ENCODE measurements at places on chromosomes 6 and 20. TPM values are rescaled to one million over a fixed set of nuclear protein-coding genes. Genes with fewer than 3 reads are reported as not detected.

DNA sequence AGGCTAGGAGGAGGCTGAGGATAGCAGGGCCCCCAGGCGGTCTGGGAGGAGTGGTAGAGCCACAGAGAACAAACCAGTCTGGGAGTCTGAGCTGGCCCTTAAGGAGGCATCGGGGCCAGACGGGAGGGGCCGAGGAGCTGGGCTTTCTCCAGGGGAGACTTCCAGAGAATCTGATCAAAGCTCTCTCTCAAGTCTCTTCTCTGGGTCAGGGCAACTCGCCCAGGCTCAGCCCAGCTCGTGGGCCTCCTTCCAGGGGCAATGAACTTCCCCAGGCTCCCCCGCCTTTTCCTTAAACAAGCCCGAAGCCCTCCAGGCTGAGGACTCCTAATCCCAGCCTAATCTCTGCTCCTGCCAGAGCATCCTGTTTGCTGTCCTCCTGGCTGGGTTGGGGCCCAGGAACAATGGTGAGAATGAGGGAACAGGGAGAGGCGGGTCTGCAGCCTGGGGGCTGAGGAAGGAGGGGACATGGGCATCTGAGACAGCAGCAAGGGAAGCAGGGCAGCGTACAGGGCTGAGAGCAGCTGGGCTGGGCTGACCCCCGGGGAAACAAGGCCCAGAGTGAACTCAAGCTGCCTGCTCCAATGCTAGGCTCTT, 173.6 kb downstream of the ANKRD60 start:
- no peak for DNase-seq

DNA sequence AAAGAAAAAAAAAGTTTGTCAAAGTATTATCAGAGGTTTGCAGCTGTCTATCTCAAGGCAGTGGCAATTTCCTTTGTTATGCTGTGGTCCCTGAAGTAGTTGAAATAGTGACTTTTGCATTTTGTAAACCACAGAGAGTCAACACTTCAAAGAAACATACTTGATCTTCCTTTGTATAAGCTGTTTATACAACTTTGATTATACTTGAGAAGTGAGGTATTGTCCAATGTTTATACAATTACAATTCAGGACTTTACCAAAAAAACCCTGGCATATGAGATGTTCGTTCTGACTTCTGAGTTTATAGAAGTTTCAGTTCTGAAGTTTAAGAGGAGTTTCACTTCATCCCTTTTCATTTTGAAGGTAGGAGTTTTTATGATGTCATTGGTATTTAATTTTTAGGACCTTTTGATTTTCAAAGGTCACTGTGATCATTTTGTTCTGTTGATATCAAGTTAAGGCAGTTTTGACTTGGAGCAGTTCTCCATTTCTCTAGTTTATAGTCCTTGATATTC, 4.0 kb downstream of the STK4 start:
- no peak for DNase-seq

DNA sequence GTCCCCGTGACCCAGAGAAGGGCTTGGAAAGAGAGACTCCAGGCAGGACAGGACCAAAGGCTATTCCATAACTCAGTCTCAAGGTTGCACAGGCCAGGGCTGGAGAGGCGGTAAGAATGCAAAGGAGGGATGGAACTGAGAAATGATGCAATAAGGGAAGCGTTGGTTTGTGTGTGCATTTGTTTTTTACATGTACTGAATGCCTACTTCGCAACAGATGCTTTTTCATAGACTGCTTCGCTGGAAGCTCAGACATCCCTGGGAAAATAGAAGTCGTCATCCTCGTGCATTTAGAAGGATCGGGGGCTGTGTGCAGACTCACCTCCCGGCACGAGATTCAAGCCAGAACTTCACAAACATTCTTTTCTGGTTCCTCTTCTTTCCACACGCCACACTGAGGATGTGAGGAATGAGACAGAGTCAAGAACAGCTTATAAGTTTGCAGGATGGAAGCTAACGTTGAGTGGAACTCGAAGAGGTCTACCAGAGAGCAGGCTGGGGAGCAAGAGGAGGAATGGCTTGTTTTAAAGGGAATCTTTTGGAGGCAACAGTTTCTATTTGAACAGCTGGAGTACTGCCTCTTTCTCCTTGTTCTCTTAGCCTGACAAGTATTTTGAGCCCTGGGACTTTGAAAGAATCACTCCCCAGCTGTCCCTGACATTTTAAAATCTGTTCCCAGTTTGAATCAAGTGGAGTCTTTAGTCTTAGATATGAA, 19.3 kb upstream of the LY86 start:
- DNase-seq, result no peak

- no peak for DNase-seq
Observed at GRCh38 chr20:59350330-59351156, 50.1 kb downstream of the EDN3 start.

GRCh38 chr6:126337323-126337722, 2.6 kb upstream of the CENPW start:
- no peak for DNase-seq

DNA sequence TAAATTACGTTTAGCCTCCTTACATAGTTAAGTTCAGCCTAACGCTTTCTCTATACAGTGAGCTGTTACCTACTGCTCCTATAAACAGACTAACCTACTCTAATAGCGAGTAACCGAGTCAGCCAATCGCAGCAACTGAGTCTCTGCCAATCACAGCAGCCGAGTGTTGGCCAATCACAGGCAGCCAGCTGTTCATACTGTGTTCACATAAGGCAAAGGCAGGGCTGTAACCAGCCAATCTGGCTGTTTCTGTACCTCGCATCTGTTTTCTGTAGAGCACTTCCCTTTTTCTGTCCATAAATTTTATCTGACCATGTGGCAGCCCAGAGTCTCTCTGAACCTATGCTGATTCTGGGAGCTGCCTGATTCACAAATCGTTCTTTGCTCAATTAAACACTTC, 263.9 kb upstream of the JARID2 start:
- DNase-seq, result no peak

DNA sequence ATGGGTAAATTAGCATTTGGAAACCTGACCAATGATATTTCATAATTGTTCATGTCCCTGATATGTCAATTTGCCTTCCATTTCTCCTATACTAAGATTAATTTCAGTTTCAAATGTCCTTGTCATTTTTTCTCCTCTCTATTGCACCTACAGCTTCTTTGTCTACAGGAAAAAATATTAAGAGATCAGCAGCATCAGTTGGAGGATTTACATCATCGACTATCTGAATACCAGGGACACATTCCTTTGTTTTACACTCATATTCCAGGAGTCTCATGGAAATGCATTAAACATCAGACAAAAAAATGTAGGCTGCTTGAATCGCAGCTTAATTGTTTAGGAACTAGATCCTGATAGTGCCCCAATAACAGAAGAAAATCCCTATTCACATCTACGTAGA, 188.2 kb downstream of the PRKN start:
- no peak for DNase-seq

DNA sequence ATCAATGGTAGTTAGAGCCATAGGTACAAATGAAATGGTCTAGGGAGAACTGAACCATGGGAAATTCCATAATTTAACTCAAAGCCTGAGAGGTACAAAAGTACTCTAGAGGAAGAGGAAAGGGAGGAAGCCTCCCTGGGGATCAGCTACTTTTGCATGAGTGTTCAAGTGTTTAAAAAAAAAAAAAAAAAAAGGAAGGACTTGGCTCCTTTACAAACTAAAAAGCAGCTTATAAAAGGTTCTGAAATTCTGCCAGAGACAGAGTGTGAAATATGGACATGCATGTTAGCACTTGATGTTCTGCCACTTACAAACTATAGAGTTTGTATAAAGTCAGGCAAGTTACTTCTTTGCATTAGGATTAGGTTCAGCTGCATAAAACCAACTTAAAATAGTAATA, 290.0 kb downstream of the TBC1D7 start:
- no peak for DNase-seq

DNA sequence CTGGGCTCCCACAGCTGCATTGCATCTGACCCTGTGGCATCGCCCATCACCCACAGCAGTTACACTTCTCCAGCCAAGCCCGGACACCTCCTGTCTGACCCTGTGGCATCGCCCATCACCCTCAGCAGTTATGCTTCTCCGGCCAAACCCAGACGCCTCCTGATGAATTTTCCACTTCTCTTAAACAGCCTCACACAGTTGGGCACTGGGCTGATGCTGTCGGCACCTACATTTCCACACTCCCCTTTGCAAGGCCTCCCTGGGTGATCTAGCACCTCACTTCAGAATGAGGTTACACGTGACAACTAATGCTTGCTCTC, 175.2 kb upstream of the ARID1B start:
- no peak for DNase-seq

GRCh38 chr6:16345449-16346330, 107.3 kb downstream of the GMPR start:
- peak; percentile 91 for DNase-seq

GRCh38 chr6:75275067-75275466, 9.5 kb downstream of the TMEM30A start:
- DNase-seq, result peak; percentile 73

DNA sequence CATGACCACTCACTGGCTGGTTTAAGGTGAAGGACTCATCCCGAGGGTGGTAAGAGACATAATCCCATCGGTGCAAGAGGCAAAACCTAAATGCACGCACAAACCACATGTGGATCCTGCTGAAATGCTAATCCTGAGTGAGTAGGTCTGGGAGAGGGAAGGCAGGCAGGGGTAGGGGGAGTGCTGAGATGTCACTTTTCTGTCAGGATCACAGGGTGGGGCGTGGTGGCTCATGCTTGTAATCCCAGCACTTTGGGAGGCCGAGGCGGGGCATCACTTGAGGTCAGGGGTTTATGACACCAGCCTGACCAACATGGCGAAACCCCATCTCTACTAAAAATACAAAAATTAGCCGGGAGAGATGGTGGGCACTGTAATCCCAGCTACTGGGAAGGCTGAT, 97.7 kb upstream of the SRSF6 start:
- no peak for DNase-seq

DNA sequence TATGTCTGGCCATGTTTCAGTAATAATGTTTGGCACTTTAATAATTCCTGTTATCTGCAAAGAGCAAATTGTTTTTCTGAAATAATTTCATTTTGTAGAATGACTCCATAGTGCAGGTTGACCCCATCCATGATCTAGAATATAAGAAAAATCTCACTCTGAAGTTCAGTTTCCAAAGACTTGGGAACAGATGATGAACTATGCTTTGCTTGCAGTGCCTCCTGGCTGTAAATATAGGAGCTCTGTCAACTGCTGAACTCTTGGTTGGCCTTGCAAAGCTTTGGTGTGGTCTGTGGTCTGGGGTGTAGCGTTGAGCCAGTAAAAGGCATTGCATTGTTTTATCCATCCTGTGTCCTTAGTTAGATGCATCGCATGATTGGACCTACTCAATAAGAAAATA, 104.0 kb downstream of the PLCB4 start:
- DNase-seq, result peak; percentile 8

- no peak for DNase-seq
Observed at GRCh38 chr6:64502801-64503200, 867.2 kb downstream of the PHF3 start.

The TRDN gene
- 0.17 TPM for total RNA-seq

The KCNQ5 gene
- 6.7 TPM for total RNA-seq

The RAD21L1 gene
- 0.07 TPM for total RNA-seq

The ESR1 gene
- 0.02 TPM for total RNA-seq
